Stimulated activated CD4-positive, alpha-beta T cell treated with anti-CD3 and anti-CD28 coated beads, Interleukin-15, amount 100 ng/mL, for 1 hour (primary cell): ENCODE measurements at places on chromosomes 11 and 22.

DNA sequence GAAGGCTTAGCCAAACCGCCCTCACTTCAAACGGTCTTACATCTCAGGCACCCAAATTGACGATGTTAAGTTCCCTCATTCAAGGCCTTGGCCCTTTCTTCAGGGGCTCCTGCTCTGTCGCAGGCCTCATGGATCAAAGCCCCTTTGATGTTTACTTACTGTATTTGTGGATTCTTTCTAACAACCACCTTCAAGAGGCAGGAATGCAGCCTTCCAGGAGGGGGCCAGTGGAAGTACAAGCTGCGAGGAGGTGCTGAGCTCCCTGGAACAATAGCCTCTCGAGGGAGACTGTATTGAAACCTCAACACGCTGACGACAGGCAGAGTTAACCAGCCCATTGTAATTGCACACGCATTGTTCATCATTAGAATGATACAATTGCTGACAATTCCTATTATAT, 209.1 kb downstream of the ST3GAL4 start:
- DNase-seq = no peak

DNA sequence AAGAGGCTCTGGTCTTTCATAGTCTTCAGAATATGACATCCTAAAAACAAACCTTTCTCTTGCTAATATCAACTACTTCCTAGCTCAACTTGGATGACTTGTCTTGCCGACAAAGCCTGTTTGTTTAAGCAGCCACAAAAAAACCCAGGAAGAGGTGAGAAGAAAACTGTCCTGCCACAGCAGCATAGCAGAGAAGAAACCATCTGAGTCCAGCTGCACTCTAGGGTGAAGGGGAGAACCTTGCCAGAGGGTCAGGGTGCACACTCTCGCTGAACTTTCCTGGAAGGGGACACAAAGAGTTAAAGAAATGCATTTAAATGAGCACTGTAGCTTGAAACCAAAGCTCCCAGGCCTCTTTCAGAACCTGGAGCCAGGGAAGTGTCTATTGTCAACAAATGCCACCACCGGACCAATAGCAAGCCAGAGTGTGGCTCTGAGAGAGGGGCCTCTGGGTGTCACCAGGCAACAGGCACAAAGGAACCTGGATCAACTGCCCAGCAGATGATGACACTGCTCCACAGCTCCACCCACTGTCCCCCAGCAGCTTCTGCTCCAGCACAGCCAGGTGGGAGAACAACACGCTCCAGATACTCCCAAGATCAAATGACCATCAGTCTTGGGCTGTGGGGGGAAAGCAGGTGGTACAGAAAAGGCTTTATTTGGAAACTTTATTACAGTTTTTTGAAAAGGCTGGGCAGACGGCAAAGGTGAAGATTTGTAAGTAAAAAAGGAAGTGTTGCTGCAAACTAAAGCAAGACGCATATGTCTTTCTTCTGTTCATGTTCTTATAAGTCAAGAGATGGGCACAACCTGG, 105.7 kb downstream of the RASSF10 start:
- no peak for DNase-seq

- no peak for DNase-seq
These were observed 1265.8 kb upstream of the CNTN5 start for GRCh38 chr11:97754976-97755375.

- DNase-seq = no peak
These were observed 56.2 kb downstream of the CASP12 start for GRCh38 chr11:104841973-104842525.

DNA sequence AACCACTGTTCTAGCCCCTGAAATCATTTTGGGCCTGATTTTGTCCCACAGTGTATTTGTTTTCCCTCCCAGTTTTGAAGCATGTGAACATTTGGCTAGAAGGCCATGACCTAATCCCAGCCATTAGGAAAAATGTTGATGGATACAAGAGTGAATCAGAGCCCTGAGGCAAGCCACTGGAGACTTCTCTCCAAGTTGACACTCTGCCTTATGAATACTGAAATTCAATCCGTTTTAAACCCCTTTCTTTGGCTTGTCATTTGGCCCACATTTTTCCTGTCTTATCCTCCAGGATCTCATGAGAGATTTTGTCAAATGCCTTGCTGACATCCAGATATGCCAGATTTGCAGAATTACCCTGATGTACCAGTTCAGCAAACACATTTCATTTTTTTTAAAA, 158.8 kb downstream of the FAT3 start:
- no peak for DNase-seq

- no peak for DNase-seq
These were observed 9.8 kb downstream of the POU2AF3 start for GRCh38 chr11:111308140-111308539.

DNA sequence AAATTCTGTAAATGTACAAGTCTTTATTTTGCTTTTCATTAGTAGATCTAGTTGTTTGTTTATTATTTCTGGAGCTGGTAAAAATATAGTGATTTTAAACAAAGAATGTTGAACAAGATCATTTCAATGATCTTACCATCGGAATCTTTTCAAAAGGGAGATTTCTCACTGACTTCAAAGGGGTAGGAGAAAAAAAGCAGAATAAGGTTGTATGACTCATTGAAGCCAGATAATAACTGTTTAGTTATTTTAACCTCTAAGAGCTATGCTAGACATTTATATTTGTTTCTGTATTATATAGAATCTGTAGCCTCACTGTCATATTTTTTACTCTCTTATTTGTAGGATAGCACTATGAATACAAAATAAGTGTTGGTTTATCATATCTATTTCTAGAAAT, 8.1 kb upstream of the PDE3B start:
- no peak for DNase-seq
